ENCODE measurements at places on chromosomes 1 and 21. TPM values are rescaled to one million over a fixed set of nuclear protein-coding genes. Genes with fewer than 3 reads are reported as not detected.

- no peak overlapping the region for H3K27ac ChIP-seq
- no peaks in the 10 kb centered on the region for H3K27me3 ChIP-seq
- peaks cover 17% of the 10 kb centered on the region for H3K4me1 ChIP-seq
- H3K36me3 ChIP-seq, result peaks cover 4% of the 10 kb centered on the region
- DNase-seq, result no peak
Measured at GRCh38 chr1:162375463-162375862, 1.2 kb downstream of the SPATA46 start.

The GATAD2B gene
- 35.3 TPM for polyA plus RNA-seq

GRCh38 chr21:45983981-45984551 is 2.5 kb downstream of the COL6A1 start:
- H3K36me3 ChIP-seq, result peaks cover 57% of the 10 kb centered on the region
- H3K27me3 ChIP-seq, result no peaks in the 10 kb centered on the region
- no peak for DNase-seq
- H3K4me3 ChIP-seq, result no peak overlapping the region

DNA sequence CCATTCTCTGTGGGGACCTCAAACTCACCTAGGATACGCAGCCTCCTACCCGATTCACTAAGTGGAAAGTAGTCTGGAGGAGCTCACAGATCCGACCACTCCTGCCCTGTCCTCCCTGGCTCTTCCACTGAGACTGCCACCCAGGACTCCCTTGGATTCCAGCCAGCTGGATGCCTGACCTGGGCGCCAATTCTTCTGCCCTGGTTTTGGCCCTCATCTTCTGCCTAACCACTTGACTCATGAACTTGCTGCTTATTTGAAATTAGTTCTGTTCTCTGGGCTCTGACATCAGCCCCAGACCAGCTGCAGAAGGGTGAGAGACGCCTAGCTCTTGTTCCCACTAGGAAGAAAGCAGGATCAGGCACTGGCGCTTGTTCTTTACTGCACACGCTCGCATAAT is 48.9 kb downstream of the SLC35D1 start:
- H3K4me1 ChIP-seq, result no peaks in the 10 kb centered on the region
- DNase-seq, result no peak
- no peak overlapping the region for H3K27ac ChIP-seq
- no peaks in the 10 kb centered on the region for H3K27me3 ChIP-seq

- H3K4me3 ChIP-seq, result no peak overlapping the region
- no peak overlapping the region for H3K27ac ChIP-seq
- H3K27me3 ChIP-seq, result no peaks in the 10 kb centered on the region
- H3K4me1 ChIP-seq, result peaks cover 6% of the 10 kb centered on the region
Measured at GRCh38 chr1:243433737-243434370, 178.0 kb downstream of the SDCCAG8 start.

GRCh38 chr1:37811027-37811655 is 3.1 kb upstream of the YRDC start:
- DNase-seq, result peak; percentile 86
- peaks cover 24% of the 10 kb centered on the region for H3K36me3 ChIP-seq
- no peak overlapping the region for H3K4me3 ChIP-seq
- H3K27me3 ChIP-seq, result no peaks in the 10 kb centered on the region
- peaks cover 23% of the 10 kb centered on the region for H3K4me1 ChIP-seq
- H3K27ac ChIP-seq, result no peak overlapping the region

DNA sequence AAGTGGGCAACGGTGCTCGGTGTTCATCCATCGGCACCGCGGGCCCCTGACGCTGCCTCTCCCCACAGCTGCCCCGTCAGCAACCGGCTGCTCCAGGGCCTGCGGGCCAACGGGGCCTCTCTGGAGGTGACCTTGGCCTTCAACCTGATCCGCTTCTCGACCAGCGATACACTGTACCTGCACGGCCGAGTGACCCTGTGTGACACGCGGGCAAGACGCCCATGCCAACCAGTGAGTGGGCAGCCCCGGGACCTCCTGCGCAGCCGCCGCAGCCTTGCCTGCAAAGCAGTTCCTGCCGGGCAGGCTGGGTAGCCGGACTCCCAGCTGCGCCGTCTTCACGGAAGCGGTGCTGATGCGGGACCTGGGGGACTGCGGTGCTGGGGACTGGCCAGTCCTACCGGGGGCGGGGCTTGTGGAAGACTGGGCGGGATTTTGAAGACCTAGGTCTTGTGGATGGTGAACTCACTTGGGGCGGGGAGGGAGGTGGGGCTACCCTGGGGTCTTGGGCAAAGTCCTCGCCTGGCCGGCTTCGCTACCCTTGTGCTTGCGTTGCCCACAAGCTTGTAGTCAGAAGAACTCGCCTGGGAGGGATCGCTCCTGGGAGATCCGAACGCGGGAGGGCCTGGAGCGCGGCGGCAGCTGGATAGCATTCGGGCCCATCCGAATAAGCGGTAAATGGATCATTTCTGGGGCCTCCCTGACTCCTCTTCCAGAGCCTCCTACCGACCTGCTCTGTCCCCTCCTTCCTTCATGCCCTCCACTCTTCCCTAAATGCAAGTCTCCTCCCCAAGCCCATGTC is 8.8 kb upstream of the CEP85 start:
- H3K4me3 ChIP-seq, result peak overlapping the region; percentile 35
- DNase-seq, result no peak

- no peak for DNase-seq
- H3K27me3 ChIP-seq, result no peaks in the 10 kb centered on the region
- H3K4me1 ChIP-seq, result no peaks in the 10 kb centered on the region
- H3K4me3 ChIP-seq, result no peak overlapping the region
Measured at GRCh38 chr1:84643183-84643582, 47.1 kb downstream of the SSX2IP start.

GRCh38 chr21:39153373-39153772 is 29.9 kb downstream of the PSMG1 start:
- H3K27me3 ChIP-seq, result no peaks in the 10 kb centered on the region
- H3K4me3 ChIP-seq, result no peak overlapping the region
- no peak overlapping the region for H3K27ac ChIP-seq
- no peaks in the 10 kb centered on the region for H3K4me1 ChIP-seq

The INAVA gene
- 18.9 TPM for polyA plus RNA-seq

DNA sequence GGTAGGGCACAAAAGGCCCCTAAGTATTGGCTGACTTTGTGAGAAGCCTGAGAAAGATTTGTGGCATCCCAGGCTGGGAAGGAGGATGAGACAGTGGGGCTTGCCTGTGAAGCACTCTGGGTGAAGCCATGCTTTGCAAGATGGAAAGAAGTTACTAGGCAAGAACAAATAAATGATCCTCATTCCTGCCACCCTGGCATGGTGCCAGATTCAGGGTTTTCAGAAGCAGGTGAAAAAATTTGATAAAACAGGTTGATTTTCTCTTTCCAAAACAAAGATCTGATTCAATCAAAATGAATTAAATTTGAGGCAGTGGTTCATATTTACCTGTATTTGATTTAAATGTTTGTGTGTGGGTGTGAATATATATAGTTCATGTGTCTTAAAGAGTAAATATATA is 386.9 kb upstream of the PROX1 start:
- H3K36me3 ChIP-seq, result no peaks in the 10 kb centered on the region
- DNase-seq, result no peak
- no peaks in the 10 kb centered on the region for H3K4me1 ChIP-seq

DNA sequence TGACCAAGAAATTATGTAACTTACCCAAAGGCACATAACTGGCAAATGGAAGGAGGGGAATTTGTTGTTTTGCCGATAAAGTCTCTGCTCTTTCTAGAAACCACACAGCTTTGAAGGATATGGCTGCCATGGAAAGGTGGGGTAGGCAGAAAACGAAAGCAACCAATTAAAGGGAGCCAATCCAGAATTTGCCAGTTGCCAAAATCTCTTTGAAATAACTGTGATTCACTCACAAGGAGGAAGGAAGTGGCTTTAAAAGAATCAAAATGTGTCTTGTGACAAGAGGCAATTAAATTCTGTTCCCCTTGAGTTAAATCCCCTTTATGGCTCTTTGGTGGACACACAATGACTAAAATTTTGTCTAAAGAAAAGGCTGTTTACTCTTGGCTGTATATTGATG is 61.2 kb upstream of the CCDC190 start:
- no peak overlapping the region for H3K27ac ChIP-seq
- H3K36me3 ChIP-seq, result no peaks in the 10 kb centered on the region
- no peaks in the 10 kb centered on the region for H3K27me3 ChIP-seq

GRCh38 chr21:45680215-45680614 is 36.7 kb downstream of the PCBP3 start:
- DNase-seq, result no peak
- no peaks in the 10 kb centered on the region for H3K27me3 ChIP-seq
- no peak overlapping the region for H3K4me3 ChIP-seq
- no peaks in the 10 kb centered on the region for H3K4me1 ChIP-seq

The NPR1 gene
- 3.2 TPM for polyA plus RNA-seq

The DPT gene
- polyA plus RNA-seq, result 1.6 TPM

The RHD gene
- 1.2 TPM for polyA plus RNA-seq

The PRAMEF8 gene
- not detected for polyA plus RNA-seq

- H3K4me3 ChIP-seq, result no peak overlapping the region
- H3K4me1 ChIP-seq, result no peaks in the 10 kb centered on the region
- H3K27ac ChIP-seq, result no peak overlapping the region
- DNase-seq, result no peak
- H3K36me3 ChIP-seq, result no peaks in the 10 kb centered on the region
Measured at GRCh38 chr21:28791595-28792282, 200.9 kb downstream of the LTN1 start.

- no peaks in the 10 kb centered on the region for H3K36me3 ChIP-seq
- no peaks in the 10 kb centered on the region for H3K27me3 ChIP-seq
- peaks cover 3% of the 10 kb centered on the region for H3K4me1 ChIP-seq
- no peak overlapping the region for H3K27ac ChIP-seq
- no peak for DNase-seq
Measured at GRCh38 chr21:34935452-34935851, 113.7 kb downstream of the RUNX1 start.

DNA sequence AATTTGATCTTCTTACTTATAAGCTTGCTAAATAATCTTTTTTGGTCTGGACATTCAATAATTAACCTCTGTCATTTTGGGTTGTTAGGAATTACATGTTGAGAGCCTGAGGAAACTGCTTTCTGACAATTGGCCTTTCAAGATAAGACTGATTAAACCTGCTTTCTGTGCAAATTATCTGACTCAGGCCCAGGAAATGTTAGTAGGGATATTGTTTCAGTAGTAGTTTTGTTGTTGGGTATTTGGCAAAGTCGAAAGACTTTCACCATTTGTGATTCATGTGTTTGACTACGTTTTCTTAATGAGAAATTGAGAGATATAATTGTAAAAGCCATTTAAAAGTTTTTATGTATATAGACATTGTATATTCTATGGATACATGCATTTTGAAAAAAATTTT is 81.1 kb upstream of the GPR88 start:
- H3K27me3 ChIP-seq, result no peaks in the 10 kb centered on the region
- no peak for DNase-seq
- no peak overlapping the region for H3K4me3 ChIP-seq
- peaks cover 3% of the 10 kb centered on the region for H3K4me1 ChIP-seq

The TMOD4 gene
- 1.2 TPM for polyA plus RNA-seq

Data from spinal cord (tissue), 10 donors.